C1 segment of cervical spinal cord (tissue), 14 donors: ENCODE measurements at places on chromosomes 12 and 14.

DNA sequence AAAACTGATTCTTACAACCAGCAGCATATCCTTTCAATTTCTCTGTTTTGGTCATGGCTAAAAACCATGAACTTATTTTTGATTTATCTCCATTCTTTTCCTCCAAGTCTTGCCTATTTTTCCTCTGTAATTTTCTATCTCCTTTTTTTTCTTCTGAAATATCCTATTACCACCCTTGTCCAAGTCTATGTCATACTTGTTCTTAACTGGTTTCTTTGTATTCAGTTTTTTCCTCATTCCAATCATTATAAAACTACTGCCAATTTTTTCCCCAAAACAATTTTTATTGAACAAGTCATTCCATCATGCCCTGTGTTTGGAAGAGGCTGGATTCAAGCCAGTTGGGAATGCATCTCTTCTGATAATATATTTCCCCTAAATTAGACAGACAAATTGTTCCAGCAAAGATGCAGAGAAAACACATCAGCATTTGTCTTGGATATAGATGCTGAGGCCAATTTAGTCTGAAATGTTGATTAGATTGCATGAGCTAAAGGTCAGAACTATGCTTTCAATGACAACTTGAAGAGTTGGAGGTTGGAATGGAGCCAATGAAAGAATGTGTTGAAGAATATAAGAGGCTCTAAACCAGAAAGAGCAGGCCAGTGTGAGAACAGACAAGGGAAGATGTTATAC lies 30.7 kb downstream of the OTOGL start:
- DNase-seq = no peak

GRCh38 chr12:75665216-75665615 lies 153.8 kb upstream of the KRR1 start:
- no peak for DNase-seq

DNA sequence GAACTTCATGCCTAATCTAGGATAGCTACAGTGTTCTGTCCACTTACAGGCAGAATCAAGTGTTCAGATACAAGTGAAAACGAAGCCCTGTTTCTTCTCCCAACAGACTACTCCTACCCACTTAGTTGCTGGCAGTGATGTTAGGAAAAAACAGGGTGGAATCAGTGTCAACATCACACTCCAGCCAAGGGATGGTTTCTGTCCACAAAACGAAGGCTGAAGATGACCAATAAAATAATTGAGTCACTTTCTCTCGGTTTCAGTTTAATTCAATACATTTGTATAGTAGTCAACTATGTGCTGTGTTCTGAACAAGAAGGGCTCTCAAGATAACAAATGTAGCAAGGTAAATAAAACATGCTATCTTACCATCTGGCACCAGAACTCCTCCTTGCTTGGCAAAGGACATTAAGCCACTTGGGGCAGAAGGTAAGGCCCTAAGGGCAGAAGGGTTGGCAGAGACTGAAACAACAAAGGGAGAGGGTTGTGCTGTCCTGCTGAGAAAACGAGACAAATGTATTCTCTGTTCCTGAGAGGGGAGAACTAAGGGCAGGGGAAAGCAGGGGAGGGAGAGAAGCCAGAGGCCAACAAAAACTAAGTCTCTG lies 393.6 kb downstream of the DPF3 start:
- DNase-seq = no peak

GRCh38 chr12:79841878-79842265 lies 93.0 kb downstream of the PPP1R12A start:
- DNase-seq = no peak

GRCh38 chr12:56377310-56377988 lies 14.8 kb upstream of the APOF start:
- no peak for DNase-seq
